Gastrocnemius medialis (tissue), 4 donors: ENCODE measurements at places on chromosomes 3 and 15. TPM values are rescaled to one million over a fixed set of nuclear protein-coding genes. Genes with fewer than 3 reads are reported as not detected.
A peak's percentile ranks its signal among the peaks of the same experiment; 100 is the strongest.

Gene ACY1
- total RNA-seq, result 52.1 TPM

Gene DLL4
- 6.0 TPM for total RNA-seq

Gene CATSPER2
- total RNA-seq, result 1.0 TPM

Gene GOLGA8S
- total RNA-seq, result not detected

Gene RHOV
- not detected for total RNA-seq

Gene PROK2
- total RNA-seq, result not detected

DNA sequence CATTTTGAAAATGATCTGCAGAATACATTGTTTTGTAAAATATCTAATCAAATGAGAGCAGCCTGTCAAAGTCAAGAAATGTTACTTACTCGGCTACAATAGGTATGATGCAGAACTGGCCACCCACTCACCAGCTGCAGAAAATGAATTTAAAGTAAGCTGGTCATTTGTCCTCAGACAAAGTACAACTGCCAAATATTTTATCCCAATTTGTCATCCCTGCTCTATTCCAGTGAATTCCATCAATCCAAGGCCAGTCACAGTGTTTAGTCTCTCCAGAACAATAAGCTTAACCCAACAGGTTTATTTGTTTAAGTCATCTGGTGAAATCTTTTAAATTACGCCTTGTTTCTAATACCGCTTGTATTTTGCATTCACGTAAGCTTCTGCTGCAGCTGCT lies 46.6 kb upstream of the TCF12 start:
- DNase-seq, result no peak

DNA sequence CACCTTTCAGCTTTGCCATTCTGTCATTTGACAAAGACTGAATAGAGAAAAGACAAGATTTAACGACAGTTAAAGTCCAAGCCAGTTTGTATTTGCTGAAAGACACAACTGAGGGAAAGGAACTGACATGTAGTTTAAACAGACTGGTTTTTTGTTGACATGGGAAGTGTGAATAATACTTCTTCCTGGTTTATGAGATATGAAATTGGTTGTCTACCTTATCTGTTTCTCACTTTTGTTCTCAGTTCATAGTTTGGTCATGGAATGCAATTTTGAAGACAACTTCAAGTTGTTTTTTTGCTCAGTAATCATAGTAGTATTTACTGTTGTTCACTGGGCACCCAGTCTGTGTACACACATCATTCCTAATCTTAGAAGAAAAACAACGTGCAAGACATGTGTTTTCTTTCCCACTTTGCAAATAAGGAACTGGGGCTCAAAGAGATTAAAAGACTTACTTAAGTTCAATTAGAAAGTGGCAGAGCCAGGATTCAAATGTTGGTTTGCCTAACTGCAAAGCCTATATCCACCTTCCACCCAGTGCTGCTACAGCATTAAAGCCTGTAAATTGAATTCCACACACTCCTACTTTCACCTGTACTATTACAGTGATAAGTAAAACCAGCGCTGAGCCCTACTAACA lies 103.5 kb downstream of the LPP start:
- no peak for DNase-seq

DNA sequence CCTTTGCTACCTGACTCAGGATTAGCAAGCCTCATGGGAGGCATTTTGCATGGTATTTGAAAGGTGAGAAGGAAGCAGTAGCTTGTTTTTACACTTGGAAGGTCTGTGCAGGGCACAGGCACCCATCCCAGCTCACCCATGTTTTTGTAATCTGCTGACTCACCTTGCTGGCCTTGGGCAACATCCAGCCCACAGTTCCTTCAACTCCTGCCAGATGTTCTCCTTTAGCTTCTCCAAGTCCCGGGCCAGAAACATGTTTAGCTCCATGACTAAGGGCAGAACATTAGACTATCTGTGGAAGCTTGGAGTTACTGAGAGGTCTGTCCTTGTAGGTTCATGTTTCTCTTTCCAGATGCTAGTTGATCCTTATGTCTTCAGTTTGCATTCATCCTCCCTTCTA lies 12.4 kb upstream of the ZNF770 start:
- peak; percentile 50 for DNase-seq

GRCh38 chr3:3875491-3875890 lies 76.3 kb downstream of the LRRN1 start:
- no peak for DNase-seq

- DNase-seq, result no peak
Observed at GRCh38 chr3:148319161-148319915, 378.4 kb upstream of the AGTR1 start.

DNA sequence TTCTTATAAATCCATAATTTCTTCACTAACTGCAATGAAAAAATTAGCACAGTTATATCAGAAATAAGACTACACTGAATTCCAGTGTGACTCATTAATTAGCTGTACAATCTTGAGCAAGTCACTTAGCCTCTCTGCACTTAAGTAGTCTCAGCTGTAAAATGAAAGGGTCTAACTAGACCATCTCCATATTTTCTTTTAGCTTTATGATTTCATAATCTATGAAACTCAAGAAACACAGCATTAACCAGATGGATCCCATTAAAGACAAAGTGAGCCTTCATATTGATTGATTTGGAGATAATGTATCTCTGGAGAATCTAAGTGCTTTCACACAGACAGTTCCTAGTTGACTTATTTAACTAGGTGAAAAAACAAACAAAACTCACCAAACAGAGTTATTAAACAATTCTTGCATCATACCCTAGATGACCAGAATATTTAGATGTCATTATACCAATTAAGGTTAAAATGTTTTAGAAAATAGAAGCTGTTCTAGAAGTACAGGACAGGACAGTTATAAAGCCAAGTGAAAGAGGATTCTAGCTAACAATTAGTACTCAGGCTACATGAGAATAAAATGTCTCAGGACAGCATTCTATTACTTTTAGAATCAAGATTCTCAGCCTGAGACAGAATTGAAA lies 11.2 kb downstream of the CSNK1G1 start:
- no peak for DNase-seq

DNA sequence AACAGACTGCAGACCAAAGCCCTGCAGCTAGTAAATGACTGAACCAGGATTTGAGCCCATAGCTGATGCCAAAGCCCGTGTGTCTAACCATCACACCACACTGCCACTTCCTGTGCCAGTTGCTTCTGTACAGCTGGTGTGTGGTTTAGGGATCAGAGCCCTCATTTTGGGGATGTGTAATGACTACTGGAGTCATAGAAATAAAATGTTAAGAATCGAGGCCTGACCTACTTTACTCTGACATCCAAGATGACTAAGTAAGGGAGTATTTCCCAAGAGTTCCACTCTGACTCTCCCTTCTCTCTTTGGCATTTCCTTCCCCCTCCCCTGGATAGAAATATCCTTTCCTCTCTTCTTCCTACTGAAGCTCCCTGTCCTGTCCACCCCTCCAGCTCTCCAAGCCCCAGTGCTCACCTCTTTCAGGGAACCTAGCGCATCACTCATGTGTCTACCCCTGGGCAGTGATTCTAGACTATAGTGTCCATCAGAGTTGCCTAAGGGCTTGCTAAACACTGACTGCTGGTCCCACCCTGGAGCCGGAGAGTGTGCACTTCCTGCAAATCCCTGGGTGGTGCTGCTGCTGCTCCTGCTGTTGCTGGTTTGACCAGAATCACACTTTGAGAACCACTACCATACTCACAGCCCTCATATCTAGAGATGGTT lies 53.8 kb downstream of the MGLL start:
- DNase-seq, result peak; percentile 67

DNA sequence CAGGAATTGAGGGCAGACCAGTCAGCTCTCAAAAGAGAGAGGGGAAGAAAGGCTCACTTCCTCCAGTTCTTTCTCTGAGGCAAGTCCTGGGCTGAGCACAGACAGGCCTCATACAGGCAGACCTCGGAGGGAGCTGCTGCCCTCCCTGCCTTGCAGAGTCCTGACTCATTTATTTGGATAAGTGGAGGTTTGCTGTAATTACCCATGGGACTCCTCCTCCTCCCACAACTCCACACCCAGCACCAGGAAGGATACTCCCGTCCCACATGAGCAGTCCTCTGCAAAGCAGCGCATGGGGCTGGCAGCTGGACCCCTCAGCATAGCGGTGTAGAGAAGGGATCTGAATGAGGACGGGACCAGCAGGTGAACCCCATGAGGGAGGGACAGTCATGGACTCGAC lies 13.4 kb upstream of the SCN10A start:
- DNase-seq, result no peak

GRCh38 chr3:109325657-109326056 lies 9.3 kb upstream of the DPPA2 start:
- no peak for DNase-seq

DNA sequence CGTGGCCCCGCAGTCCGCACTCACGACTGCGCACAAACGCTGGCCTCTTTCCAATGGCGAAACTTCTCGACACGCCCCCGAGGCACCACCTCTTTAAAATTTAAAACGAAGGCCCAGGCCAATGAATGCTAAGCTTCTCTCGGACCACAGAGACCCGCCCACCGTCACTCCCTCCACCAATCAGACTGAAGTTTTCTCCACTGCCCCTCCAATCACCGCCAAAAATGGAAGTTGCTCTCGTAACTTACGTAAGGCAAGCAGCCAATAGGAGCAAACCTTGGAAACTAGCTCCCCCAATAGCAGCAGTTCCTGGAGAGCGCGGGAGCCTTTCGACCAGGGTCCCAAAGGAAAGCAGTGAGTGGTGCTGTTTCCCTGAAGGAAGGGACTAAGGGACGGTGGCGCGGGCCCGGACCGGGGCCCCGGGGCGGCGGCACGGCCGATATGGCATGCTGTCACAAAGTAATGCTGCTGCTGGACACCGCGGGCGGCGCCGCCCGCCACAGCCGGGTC lies at the start of gene TICRR:
TSS of gene TICRR (plus strand) at position 324 of the 510 bp plus-strand sequence. CDS start at position 442, 118 bp downstream.
- peak; percentile 97 for DNase-seq
